CD8-positive, alpha-beta memory T cell (primary cell): ENCODE measurements at places on chromosomes 2 and 18.
A peak's percentile ranks its signal among the peaks of the same experiment; 100 is the strongest.

GRCh38 chr18:48575301-48575657, 36.4 kb downstream of the CTIF start:
- DNase-seq, result no peak

DNA sequence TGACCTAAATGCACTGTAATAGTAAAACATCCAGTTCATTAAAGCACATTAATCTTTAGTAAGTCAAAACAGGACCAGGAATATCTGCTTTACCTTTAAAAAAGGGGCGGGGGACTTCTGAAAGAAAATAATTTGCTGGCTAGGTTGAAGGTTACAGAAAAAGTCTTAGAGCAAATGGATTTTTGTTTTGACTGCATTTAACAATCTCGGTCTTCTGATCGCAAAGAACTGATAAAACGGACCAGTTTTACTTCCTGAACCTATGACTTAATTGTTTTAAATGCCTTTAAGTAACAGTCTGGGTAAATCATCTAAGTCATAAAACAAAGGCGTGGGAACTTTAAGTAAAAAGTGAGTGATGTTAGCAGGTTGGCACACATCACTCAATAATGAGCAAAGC, 783 bp downstream of the BUB1 start:
- no peak for DNase-seq

DNA sequence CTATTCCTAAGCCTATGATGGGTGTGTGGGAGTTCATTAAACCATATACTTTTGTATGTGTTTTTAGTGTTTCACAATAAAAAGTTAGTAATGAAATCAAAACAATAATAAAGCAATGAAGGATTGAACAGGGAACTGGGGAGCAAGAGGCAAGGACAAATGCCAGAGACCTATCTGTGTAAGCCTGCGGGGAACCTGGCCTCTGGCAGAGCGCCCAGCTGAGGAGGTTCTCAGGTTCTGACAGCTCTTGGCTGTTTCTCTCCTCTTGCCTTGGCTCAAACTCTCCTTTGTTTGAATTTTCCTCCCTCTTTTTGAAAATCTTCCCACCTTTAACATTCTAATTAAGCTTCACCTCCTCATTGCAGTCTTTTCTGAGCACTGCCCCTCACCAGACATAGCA, 200.0 kb upstream of the NCKAP5 start:
- no peak for DNase-seq

GRCh38 chr2:212227755-212228154, 310.8 kb downstream of the ERBB4 start:
- no peak for DNase-seq

DNA sequence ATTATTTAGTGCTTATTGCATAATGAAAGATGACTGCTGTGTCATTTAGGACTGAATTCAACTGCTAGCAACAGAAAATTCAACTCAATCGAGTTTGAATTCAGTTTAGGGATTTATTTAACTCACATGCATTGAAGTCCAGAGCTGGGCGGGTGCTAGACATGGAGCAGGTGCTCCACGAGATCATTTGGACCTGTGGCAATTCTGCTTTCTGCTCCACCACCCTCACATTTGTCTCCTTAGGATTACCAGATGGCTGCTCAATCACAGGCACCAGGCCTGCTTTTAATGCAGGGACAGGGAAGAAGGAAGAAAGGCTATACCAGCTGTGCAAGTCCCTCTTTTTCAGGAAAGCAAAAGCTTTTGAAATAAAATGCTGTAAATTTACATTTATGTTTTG, 572.9 kb upstream of the SLC8A1 start:
- no peak for DNase-seq

DNA sequence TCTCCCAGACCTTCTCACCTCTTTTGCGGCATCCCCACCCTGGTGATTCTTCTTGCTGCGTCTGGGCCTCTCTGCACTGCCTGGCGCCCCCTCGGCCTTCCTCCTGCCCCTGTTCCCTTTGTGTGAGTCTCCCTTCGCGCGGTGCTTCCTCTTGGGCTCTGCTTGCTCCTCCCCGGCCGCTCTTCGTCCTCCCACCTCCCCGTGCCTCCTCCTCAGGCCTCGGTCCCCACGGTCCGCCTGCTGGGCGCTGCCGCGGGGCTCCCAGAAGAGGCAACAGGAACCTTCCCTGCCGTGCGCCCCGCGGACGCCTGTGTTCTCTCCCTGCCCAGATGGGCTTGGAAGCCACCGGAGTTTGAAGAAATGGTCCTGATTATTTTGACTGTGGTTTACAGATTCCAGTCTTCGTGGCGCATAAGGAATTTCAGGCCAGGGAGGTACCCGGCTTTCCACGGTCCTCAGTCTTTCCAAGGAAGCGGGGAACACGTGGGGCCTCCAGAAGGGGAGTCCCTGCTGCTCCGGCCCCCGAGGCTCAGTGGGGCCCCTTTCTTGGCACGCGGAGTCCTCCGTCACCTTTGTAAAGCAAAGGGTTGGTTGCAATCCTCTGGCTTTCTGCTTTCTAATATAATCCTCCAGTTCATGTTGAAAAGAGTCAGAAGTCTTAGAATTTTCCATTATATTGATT, 13.1 kb downstream of the RNU2-63P start:
- DNase-seq, result no peak

DNA sequence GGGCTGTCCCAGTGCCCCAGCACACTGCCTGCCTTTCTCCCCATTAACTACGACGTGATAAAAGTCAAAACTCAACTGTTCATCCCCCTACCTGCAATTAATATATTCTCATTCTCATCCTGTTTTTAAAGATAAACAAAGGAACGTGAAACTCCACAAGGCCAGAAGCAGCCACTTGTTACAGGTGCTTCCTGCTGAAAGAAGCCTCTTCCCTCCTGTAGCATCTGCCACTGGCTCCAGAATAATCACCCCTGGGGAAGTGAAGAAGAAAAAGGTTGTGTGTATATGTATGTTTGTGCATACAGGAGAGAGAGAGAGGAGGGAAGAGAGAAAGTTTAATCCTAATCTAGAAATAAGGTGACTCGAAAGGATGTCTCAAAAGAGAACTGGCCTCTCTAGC, 27.1 kb downstream of the KIAA2012 start:
- DNase-seq, result no peak

DNA sequence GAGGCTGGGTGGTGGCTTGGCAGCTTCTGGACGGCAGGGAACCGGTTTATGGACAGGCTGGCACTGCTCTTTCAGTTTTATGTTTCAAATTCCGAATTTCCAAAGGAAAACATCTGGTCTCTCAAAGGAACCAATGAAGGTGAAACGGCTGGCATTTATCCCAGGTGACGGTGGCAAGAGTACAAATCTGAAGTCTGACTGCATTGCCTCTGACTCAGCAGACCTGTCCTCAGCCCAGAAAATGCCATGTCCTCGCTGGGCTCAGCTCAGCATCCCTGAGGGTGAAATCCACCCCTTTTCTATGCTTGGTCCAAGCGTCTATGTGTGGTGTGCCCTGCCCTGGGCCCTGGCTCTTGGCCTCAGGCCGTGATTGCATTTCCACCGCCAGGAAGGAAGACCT, 38.1 kb downstream of the NAPG start:
- DNase-seq, result no peak

DNA sequence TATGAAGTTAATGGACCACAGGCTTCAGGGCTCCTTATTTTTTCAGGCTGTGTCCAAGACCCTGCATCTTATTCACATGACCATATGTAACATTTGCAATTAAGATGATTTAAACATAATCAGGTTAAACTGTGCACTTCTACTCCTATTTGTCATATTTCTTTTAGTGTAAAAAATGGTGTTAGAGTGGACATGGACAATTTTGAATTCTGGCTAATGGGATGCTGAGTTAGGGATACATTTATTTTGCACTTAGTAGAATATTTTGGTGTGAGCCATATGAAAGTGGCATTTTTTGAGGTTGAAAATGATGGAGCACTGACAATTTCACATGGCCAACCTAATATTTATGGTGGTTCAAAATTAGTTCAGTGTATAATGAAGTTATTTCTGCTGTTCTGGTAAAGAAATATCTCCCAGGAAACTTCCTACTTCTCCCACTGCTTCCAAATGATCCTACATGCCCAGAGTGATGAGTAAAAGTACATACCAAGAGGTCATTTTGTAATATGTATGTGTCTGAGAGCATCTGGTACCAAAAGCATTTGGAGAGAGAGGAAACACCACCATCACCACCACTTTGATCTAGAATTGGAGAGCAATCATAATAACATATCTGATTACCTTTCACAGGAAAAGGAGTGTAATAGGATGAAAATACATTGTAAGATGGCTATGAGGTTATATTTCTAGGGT, 36.0 kb downstream of the GULP1 start:
- DNase-seq, result no peak

GRCh38 chr2:60391230-60391629, 162.2 kb downstream of the BCL11A start:
- no peak for DNase-seq

- no peak for DNase-seq
Observed at GRCh38 chr2:17792515-17792914, 23.7 kb upstream of the MSGN1 start.

DNA sequence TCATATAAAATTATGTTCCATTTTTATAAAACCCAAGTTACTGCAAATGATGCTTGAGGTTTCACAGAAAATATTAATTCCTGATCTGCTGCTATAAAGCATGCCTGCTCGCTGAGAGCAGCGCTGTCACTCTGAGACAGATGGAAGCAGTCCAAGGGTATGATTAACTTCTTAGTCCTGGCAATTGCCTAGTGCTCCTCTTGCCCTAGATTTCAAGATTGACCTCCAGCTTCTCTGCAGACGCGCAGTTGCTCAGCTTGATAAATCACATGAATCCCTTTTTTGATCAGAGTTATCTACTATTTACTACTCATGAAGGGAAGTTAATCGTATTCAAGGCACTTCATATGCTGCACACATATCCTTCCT, 154.6 kb upstream of the REV1 start:
- DNase-seq, result no peak

- DNase-seq, result no peak
Observed at GRCh38 chr18:51273437-51273836, 76.0 kb upstream of the MEX3C start.

DNA sequence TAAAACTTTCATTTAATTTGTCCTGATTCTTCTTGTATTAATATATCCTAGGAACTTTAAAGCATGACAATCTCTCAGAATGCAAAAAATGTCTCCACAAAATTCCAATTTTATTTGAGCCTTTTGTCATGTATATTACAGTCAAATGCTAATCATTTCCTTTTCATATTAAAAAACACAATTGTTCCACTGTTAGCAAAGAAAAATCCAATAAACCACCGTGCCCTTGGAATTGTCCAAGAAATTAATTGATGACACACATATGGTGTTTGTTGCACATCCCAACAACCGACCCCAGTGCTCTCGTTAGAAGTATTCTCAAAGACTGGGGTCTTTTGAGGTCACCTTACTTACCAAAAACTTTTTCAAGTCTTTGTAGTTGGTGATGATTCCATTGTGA, 28.1 kb downstream of the GFPT1 start:
- DNase-seq, result no peak

DNA sequence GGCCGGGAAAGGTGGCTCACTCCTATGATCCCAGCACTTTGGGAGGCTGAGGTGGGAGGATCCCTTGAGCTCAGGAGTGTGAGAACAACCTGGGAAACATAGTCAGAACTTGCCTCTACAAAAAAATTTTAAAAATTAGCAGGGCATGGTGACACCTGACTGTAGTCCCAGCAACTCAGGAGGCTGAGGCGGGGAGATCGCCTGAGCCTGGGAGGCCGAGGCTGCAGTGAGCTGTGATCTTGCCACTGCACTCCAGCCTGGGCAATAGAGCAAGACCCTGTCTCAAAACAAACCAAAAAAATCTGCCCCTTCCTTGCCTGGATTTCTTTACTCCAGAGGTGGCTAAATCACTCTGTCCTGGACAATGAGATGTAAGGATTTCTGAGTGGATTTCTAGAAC, 197.7 kb downstream of the NRP2 start:
- DNase-seq, result no peak

DNA sequence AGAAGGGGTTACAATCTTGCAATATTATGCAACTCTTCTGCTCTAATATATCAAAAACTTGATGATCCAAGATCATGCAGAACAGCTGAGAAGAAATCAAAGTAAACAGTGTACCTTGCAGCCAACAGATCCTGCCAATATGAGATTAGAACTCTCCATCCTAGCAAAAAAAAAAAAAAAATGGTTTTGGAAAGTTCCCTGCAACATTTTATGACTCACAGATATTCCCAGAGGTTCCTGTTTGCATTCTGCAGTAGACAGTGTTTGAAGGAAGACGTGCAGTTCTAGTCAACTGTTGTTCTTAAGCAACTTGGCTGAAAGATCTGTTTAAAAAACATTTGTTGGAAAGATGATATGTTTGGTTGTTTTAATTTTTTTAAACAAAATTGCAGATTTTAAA, 103.6 kb upstream of the WDR75 start:
- DNase-seq, result no peak

GRCh38 chr2:127649684-127650040, 3.7 kb downstream of the GPR17 start:
- DNase-seq, result peak; percentile 62

- DNase-seq, result no peak
Observed at GRCh38 chr2:169036736-169037440, 5.8 kb upstream of the ABCB11 start.

- DNase-seq, result no peak
Observed at GRCh38 chr18:21241301-21242048, 557 bp upstream of the GREB1L start.

- no peak for DNase-seq
Observed at GRCh38 chr2:150165988-150166312, 321.5 kb downstream of the RND3 start.

DNA sequence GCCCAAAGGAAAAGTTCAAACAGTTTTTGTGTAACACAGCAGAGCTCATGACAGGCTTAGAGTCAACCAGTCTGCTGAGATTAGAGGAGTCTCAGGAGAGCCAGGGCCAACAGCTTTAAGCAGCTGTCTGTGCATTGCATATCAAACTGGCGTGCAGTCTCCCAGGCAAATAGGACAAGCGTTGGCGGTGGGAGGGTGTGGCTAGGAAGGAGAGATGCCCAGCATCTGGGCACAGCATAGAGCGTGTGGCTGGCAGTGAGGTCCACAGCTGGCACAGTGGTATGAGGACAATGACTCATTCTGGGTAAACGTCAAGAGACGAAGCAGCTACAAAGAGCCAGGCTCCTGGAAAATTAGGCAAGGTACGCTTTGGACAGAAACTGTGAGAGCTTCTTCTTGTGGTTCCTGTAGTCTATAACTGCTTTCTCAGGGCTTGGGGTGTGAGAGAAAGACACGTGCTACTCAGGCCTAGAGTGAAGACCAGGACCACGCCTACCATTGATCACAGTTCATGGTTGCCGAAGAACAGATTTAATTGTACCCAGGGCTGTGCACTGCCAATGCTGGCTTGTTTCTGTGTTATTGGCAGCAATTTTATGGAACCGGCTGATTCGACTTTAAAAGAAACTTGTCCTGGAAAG, 14.8 kb downstream of the ZAP70 start:
- no peak for DNase-seq

DNA sequence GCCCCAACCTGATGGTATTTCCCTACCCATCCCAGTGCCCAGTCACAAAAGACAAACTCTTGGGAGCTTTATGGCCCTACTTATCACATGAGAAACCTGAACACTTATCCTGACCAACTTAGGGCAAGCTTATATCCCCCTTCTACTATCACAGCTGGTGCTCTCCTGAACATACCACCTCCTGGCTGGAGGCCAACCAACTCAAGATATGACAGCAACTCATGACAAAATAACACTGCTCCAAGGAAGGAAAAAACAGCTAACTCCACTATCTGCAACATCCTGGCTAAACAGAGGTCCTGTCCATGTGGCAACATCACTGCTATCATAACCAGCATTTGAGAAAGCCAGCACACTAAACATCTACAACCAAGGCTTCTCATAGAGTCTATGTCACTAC, 20.9 kb upstream of the CLASP1 start:
- no peak for DNase-seq

GRCh38 chr2:62145478-62146100, 50.3 kb upstream of the B3GNT2 start:
- no peak for DNase-seq
